Central memory CD8-positive, alpha-beta T cell (primary cell): ENCODE measurements at places on chromosomes 16 and 17.

DNA sequence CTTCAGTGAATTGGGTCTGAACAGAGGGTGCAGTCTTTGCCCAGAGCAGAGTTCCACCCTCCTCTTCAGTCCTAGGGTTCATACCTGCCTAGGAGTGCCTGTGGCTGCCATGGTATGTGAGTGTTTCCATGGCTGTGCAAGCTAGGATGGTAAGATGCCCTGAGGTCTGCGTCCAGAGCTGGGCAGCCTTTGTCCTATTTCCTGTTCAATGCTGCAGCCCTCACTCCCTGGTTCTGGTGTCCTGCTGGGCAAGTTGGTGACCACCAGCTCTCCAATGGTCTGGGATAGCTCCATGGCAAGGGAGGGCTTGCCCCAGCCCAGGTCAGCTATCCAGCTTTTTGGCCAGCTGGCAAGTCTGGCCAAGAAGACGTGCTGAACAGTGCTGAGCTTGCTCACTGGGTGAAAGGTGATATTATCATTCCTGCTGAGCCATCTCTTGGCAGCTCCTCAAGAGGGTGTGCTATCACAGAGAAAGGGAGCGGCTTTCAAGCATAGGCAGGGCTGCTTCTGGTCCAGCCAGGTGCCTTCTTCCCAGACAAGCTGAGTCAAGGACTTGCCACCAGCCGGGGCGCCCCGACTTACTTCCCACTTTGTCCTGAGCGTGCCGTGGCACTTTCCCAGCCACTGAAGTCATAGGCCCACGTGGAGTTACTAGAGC is 13.0 kb upstream of the NFATC3 start:
- no peak for DNase-seq

DNA sequence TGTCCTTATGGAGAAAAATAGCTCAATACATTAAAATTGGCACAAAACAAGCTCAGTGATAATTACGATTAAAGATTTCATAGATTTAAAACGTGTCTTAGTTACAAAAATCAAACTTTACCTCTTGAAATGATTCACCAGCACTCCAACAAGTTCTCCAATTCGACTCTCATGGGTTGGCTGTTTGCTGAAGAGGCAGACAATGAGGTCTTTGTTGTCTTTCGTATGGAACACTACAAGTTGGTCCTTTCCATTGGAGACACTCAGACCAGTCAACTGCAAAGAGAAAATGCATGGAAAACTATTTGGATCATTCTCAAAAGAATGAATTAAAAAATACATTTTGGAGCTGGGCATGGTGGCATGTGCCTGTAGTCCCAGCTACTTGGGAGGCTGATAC is 118.2 kb downstream of the CDK5R1 start:
- no peak for DNase-seq

DNA sequence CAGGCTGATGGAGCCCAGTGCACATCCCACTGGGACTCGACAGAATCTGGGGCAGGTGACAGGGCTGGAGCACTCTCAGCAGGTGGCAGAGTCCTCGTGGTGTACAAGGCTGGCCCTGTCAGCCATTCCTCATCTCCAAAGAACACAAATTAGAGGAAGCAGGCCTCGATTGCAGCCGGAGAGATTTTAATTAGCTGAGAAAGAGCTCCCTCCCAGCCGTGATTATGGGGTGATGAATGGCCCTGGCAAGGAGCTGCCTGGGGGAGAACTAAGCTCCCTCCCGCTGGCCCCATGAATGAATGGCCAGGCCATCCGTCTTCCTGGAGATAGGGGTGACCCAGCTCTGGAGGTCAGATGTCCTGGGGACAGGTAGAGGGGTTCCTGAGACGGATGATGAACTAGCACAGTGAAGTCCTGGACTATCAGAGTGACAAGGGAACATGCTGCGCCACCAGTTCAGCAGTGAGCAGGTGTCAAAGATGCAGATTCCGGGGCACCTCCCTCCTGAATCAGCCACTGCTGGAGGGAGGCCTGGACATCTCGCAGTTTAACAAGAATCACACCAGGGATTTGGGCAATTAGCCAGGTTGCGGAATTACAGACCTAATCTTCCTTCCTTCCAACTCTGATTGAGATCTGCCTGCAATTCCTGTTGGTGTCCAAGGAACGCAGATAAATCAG is 35.5 kb downstream of the PIMREG start:
- no peak for DNase-seq

DNA sequence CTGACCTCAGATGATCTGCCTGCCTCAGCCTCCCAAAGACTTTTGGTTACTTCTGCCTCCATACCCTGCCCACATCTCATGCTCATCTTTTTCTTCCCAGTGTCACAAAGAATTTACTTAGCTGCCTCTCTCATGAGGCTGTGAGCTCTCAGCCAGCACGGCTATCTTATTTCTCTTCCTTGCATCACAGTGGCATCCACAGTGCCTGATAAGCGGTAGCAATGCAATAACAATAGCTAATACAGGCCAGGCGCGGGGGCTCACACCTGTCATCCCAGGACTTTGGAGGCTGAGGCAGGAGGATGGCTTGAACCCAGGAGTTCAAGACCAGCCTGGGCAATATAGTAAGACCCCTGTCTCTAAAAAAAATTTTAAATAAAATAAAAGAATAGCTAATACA is 15.5 kb upstream of the MARVELD3 start:
- no peak for DNase-seq

DNA sequence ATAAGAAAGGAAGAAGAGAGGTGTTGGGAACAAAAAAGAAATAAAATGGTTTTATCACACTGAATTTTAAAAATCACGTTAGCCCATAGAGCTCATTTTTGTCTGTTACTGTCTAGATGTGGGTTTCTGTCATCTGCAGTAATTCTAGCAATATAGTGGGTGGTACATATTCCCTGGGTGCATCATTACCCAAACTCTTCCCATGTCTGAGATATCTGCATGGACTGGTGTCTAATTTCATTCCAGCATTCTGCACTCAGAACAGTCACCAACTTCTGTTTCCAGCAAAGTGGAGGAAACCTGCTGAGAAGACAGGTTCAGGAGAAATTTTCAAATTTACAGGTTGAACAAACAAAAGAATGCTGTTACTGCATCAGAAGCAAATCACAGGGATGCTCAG is 263.8 kb downstream of the CDH11 start:
- DNase-seq, result no peak

GRCh38 chr16:67458121-67458641 is 22.8 kb downstream of the ATP6V0D1 start:
- no peak for DNase-seq

DNA sequence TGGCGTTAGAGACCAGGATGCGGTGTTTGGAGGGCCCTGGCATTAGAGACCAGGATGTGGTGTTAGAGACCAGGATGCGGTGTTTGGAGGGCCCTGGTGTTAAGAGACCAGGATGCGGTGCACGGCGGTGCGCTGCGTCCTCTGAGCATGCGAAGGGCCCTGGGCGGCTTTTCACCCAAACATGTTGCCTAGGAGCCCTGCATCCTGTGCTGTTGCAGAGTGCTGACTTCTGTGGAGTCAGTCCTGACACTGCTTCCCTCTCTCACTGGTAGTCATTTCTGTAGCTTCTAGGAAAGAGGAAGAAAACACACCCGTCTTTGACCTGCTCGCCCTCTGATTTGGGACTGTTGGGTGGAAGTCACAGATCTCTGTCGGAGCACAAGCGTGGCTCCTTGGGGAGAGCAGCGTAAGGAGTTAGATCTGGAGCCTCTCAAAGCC is 141.2 kb downstream of the LAT start:
- DNase-seq, result no peak

DNA sequence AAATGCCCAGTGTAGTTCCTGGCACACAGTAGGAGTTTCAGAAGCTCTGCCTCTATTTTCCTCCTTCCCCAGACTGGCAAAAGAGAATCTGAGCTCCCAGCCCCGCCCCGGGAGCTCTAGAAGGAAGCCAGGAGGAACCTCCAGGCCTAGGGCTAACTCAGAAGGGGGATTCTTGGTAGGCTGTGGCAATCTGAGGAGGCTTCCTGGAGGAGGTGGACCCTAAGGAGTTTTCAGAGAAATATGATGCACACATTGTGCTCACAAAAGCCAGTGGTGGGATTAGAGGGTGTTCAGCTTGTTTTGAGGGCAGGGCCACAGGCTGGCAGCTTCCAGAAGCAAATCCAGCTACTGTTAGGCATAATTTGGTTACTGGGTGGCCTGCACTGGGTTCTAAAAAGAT is 10.0 kb downstream of the ADGRG1 start:
- no peak for DNase-seq

- no peak for DNase-seq
Measured at GRCh38 chr17:50210240-50211225, 9.1 kb upstream of the COL1A1 start.

DNA sequence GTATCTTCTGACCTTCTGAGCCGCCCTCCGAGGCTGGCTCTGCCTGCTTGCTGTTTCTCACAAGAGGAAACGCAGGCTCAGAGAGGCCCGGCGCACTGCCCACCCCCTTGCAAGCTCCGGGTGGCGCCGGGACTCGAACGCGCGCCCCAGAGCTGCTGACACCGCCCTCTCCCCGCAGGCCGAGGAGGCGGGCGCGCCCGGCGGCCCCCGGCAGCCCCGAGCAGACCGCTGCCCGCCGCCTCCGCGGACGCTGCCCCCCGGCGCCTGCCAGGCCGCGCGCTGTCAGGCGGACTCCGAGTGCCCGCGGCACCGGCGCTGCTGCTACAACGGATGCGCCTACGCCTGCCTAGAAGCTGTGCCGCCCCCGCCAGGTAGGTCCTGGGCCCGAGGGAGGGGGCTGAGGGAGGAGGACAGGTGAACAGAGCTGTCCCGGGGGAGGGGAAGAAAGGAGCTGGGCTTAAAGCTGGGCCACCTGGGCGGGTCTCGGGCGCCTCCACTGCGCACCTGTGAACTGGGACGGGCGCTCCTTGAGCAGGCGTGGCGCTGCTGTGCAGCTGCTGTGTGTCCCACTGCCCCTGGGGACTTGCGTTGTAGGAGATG is 18.2 kb downstream of the WFDC1 start:
- no peak for DNase-seq

DNA sequence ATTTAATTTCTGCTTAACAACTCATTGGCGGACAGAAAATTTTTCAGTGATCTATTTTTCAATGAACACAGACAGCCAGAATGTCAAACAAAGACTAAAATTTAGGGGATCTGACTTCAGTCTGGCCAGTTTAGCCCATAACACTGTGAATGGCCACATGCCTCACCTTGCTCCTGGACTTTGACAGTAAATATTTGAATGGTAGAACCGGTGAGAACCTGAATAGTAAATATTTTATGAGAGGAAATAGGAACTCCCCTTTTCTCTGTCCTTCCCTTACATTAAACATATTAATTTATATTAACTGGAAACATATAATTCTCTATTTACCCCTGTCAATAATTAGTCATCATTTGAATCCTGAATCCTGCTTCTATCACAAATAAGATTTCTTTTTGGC is 942.1 kb downstream of the KCNJ2 start:
- DNase-seq, result no peak

GRCh38 chr16:14475370-14476139 is 154.5 kb downstream of the PARN start:
- DNase-seq, result no peak

DNA sequence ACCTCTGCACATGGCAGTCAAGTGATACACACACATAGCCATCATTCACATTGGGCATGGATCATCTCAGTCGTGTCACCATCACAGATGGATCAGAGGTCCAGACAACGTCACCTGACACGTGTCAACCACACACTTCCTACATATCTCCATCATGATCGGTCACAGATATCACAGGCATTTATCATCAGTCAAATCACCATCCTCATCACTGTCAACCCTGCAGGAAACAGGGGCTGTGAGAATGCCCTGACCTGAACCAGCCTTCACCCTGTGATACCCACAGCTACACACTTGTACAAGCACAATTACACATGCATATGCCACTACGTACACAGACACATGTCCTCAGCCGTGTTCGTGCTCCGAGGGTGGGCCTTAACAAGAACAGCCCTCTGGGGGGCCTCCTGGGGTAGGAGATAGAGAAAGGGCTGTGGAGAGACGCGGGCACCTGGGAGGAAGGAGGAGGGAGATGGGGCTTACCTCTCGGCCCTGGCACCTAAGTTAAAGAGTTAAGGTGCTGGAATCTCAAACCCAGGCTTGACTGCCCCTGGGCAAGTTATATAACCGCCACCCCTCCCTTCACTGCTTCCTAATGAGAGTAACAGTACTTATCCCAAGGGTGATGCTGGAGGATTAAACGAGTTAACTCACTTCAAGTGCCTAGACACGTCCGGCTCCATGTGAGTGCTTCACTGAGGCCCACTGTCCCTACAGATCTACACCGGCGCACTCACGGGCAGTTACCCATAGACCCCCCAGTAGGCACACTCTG is 1.1 kb downstream of the SLC12A4 start:
- DNase-seq, result no peak

- DNase-seq, result no peak
Measured at GRCh38 chr17:79986411-79987186, 49.1 kb downstream of the TBC1D16 start.

DNA sequence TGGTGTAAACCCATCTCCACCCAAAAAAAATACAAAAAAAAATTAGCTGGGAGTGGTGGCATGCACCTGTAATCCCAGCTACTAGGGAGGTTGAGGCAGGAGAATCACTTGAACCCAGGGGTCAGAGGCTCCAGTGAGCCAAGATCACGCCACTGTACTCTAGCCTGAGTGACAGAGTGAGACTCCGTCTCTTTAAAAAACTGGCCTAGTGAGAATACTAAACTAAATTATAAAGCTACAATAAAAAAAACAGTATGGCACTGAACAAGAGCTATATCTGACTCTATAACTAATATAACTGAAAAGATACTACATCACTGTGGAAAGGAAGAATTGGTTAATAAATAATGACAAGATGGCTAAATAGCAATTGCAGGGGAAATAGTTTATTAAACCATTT is 6.4 kb downstream of the SMURF2 start:
- no peak for DNase-seq

DNA sequence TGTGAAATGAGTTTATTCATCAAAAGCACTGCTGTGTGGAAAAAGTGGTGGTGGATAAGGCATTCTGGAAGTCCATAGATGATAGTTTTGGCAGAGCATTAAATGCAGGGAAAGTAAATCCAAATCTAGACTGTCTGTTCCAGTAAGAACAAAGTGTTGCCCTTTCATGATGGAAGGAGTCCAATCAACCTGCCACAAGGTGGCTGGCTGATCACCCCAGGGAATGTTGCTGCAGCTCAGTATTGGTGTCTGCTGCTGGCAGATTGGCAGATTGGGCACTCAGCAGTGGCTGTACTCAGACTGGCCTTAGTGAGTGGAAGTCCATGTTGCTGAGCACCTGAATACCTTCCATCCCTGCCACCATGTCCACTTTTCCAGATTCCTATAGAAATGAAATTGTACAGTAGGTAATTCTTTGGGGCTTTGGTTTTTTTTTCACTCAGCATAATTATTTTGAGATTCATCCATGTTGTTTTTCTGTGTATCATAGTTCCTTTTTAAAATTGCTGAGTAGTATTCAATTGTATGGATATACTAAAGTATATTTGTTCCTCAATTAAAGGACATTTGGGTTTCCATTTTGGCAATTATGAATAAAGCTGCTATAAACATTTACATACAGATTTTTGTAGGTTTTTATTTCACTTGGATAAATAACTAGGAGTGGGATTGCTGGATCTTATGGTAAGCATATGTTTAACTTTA is 14.3 kb downstream of the DYNLL2 start:
- DNase-seq, result no peak

DNA sequence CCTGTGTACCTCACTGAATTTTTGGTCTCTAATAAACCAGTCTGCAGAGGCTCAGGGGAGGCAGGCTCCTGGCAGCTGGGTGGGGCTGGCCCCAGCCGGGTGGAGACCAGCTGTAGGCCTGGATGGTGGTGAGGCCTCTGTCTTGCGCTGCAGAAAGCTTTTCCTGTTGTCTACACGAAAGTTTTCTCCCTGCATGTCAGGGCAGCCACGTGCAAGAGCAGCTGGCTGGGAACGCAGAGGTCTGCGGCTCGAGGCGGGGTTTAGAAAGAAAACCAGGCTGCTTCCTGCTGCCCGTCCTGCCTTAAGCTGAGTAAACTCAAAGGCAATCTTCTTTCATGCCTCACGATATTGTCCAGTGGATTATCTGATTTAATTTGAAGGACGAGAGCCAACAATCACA is 2.4 kb downstream of the SERPINF1 start:
- peak; percentile 31 for DNase-seq
